ENCODE measurements at places on chromosomes 5 and 9.

- DNase-seq = no peak
Observed at GRCh38 chr9:78807286-78807685, 510.4 kb downstream of the PSAT1 start.

DNA sequence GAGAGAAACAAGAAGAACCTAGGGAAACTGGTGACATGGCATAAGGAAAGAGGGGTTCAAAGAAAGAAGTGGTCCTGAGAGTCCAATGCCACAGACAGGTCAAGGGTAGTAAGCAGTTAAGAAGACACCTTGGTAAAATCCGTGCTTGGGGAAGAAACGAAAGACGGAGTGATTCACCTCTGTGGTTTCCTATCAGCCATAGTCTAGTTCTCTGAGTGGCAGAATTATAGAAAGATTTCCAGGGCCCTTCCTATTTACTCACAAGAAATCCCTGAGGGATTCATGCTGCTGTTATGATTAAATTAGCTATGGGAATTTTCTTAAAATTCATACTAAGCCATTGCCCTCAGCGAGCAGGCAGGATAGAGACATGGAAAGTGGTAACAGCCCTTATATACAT is 31.7 kb downstream of the IL33 start:
- DNase-seq = no peak

DNA sequence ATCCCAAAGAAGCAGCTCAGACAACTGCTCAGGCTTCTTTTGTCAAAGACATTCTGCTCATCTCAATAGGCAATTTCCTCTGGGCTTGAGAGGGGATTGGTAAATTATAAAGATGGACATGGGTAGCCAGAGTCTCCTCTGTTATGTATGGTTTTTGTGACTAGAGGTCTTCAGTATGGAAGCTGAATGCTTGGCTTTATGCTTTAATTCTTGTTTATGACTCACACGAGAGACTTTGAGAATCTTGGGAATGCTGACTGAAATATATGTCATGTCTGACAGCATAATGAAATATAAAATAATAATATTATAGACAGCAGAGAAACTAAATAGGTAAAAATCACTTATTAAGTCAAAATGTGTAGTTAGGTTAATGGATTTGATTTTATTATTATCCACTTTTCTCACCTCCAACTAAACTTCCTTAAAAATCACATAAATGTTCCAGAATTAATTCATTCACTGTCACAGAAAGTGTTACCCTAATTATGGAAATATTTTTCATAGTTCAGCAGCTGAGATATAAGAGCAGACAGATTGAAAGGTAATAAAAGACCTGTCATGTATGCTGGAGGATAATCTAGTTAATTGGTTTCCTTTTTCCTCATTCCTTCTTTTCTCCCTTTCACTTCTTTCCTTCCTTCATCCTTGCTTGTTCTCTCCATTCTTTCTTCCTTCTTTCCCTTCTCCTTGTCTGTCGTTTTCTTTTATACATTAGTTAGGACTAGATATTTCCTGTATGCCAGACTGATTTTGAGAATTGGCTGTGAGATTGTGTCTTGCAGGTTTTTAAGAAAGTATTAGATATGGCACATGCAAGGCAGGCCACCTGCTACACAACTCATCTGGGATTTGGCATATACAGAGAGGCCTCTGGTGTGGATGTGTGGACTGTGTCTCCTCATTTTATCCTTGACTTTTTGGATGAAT is 1866.1 kb upstream of the NUDT12 start:
- no peak for DNase-seq

DNA sequence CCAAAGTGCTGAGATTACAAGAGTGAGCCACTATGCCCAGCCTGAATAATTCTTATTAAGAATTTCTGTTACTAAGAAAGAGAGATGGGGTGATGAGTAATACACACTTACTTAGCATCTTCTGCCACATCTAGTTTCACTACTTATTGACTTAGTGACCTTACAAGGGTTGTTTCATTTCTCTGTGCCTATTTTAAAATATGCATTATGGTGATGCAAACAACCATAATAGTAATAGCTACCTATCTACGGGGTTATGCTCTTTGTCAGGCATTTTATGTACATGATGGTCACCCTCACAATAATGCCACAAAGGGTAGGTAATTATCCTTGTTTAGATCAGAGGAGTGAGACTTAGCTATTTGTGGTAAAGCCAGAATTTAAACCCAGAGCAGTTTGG is 499.0 kb upstream of the SGCD start:
- no peak for DNase-seq

- DNase-seq = peak; percentile 14
Observed at GRCh38 chr9:33341182-33341581, 50.9 kb downstream of the NFX1 start.

- no peak for DNase-seq
Observed at GRCh38 chr9:106916466-106917235, 53.7 kb downstream of the ZNF462 start.

DNA sequence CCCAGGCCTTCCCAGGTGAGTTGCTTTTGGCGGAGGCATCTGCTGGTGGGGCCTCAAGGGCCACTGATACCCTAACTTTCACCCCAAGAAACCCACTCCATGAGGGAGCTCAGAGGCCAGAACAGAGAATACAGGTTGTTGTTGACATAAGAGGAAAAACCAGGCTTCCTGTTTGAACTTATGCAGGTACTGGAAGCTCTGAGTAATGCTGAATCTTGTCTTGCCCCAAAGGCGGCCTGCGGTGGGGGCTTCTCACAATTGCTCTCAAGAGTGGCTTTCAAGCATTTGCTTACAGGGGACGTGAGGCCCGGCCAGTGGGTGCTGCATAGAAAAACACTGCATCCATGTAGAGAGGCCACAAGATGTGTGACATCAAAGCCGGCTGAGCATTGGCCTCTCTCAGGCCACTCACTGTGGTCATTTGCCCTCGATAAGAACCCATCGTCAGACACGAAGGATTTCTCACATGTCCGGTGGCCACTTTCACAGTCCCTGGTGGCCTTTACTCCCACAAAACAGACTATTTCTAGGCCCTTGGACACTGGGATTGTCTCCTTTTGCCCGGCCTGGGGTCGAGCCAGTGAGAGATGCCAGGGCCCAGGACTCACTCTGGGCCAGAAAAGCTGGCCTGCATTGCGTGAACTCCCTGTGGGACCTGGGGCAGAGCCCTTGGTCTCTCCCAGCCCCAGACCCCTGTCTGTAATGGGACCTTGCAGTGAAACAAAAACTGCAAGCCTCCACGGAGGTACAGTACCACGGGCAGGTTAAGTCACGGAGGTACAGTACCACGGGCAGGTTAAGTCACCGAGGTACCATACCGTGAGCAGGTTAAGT is 34.5 kb upstream of the TCF7 start:
- DNase-seq = no peak

DNA sequence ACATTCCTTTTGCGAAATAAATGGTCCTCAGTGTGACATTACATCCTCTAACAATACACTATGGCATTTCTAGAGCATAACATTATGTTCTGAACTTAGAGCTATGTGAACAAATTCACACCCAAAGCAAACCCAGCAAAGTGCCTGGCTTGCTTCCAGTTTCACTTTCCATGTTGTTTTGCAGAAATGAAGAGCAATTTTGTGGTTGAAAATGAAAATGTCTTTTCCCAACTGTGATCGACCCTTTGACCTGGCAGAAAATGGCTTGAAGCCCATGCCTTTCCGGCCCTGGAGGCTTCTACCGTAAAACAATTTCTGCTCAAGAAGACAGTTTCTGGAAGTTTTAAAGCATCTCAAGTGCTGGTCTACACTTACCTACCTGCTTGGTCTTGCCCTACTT is 344.7 kb upstream of the RGMB start:
- DNase-seq = no peak

GRCh38 chr5:169637549-169638121 is 560 bp downstream of the DOCK2 start:
- peak; percentile 71 for DNase-seq

DNA sequence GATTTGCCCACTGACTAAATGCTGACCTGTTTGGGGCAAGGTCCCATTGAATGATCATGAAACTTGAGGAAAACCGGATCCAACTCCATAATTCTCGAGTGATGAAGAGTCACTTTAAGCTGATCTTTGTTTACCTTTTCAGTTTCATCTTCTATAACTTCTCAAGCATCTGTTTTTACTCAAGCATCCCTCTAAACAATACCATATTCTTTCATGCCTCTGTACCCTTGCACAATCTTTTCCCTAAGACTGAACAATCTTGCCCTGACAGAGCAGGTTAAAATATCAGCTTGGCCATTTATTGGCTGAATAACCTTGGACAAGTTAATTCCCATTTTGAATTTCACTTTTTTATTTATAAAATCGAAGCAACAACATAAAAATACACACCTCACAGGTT is 39.8 kb downstream of the TYRP1 start:
- DNase-seq = no peak

- no peak for DNase-seq
Observed at GRCh38 chr9:91198405-91198804, 163.3 kb downstream of the AUH start.

- DNase-seq = no peak
Observed at GRCh38 chr5:54306893-54307292, 3.5 kb downstream of the ARL15 start.

GRCh38 chr9:136240941-136241340 is 4.7 kb downstream of the QSOX2 start:
- DNase-seq = no peak

DNA sequence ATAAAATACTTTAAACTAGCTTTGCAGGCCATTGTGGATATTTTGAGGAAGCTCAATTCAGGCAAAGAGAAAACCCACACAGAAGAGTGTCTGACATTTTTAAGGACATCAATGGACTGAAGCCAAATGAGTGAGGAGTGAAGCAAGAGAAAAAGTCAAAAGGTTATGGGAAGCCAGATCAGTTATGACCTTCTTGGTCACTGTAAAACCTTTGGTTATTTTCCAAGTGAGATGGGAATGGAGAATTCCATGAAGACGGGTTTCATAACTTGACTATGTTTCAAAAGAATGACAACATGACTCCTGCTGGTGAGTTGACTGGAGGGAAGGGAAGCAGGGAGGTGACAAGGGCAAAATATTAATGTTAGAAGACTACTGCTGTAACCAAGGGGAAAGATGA is 585.2 kb downstream of the EFNA5 start:
- DNase-seq = no peak

DNA sequence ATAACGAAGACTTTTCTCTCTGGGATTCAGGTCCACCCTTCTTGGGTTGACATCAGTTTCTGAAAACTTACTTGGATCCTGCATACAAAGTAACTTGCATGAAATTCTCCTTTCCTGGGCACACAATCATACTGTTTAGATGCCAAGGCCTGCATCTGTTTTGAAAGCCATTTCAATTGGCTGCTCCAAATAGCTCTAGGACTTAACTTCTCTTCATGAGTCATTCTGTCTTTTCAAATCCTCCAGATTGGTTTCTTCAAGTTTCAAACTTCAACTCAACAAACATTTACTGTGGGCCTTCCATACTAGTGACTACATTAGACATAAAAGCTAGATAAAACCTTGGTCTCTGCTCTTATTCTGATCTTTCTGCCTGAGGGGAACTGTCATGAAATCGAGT is 54.8 kb upstream of the HMHB1 start:
- DNase-seq = no peak

DNA sequence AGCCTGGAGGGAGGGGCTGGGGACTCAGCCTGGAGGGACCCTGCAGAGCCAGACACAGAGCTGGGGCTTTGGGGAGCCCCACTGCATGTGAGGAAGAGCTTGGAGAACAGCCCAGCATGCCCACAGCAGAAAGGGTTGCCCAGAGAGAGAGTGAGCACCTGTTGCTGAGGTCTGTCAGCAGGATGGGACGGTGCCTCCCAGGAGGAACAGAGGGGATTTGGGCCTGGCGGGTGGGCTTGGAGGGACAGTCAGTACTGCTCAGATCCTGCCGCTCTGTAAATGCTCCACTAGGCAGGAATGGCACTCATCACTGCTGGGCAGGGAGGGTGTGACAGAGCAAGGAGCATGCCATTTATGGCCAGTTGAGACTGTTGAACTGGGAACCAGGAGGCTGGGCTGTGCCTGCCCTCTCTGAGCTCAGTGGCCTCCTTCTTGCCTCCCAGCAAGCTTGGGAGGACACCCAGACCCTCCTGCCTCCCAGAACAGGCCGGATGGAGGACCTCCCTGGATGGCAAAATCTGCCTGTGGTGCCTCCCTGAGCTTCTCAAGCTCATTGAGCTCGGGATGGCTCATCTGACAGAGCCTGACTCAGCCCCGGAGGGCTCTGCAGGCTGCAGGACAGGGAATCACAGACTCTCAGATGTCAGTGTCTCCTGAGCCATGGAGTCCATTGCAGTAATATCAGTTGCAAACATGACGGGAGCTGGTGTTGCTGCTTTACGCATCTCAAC is 786 bp upstream of the HRCT1 start:
- no peak for DNase-seq

DNA sequence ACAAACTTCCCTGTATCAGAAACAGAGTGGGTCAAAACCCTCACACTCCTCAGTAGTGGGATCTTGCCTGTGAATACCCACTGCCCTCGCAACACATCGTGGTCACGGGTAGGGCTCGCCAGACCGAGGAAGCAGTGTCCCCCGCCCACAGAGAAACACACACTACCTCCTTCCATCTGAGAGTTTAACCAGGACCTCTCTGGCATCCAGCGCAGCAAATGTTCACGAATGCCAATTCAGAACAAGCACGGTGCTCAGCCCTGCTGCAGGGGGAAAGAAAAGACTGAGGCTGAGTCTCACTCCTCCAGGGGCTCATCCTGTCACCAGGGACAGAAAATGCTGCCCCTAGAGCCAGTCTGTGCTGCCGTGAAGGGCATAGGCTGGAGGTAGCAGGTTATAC is 42.5 kb upstream of the SYNPO start:
- no peak for DNase-seq

GRCh38 chr9:82890865-82891264 is 172.1 kb downstream of the RASEF start:
- peak; percentile 55 for DNase-seq

DNA sequence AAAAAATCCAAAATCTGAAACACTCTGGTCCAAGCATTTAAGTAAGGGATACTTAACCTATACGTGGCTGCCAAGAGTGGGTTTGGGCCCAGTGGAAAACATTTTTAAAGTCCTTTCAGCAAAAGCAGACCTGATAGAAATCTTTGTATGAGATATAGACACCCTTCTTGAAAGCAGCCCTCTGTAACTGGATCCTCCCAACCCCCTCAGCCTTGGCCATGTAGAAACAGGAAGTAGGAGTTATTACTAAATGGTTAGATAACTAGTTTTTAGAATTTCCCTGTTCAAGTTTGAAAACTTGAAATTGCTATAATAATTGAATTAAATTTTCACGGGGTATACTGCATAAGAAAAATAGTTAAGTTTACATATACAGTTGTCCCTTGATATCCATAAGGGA is 111.3 kb upstream of the PCA3 start:
- DNase-seq = peak; percentile 74

- peak; percentile 6 for DNase-seq
Observed at GRCh38 chr9:34862836-34863235, 95.2 kb upstream of the PHF24 start.

DNA sequence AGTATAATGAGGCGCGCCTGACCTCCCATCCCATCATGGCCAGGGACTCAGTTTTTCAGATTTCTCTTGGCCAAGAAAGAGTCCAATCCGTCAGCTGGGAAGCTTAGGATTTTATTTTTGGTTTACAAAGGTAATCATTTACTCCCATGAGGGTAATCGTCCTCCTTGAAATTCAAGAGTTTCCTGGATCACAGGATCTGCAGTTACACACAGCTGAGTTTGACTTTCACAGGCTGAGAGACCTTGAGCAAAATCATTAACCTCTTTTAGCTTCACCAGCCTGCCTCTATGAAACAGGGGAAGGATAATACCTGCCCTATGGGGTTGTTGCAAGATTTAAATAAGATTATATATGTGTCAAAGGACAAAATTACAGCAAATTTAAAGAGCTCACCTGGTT is 15.4 kb upstream of the AK3 start:
- no peak for DNase-seq

- DNase-seq = no peak
Observed at GRCh38 chr5:17276445-17276844, 59.0 kb downstream of the BASP1 start.

- DNase-seq = no peak
Observed at GRCh38 chr9:69760278-69760610, 433 bp upstream of the PTAR1 start.
